ENCODE measurements at places on chromosomes 7 and 10. TPM values are rescaled to one million over a fixed set of nuclear protein-coding genes. Genes with fewer than 3 reads are reported as not detected.
A peak's percentile ranks its signal among the peaks of the same experiment; 100 is the strongest.

POLR1F gene
- 13.3 TPM for total RNA-seq

- DNase-seq, result peak; percentile 61
Measured at GRCh38 chr10:78763651-78764395, 304.9 kb upstream of the ZMIZ1 start.

TMEM139 gene
- total RNA-seq, result 36.7 TPM

ZDHHC16 gene
- 35.9 TPM for total RNA-seq

DNA sequence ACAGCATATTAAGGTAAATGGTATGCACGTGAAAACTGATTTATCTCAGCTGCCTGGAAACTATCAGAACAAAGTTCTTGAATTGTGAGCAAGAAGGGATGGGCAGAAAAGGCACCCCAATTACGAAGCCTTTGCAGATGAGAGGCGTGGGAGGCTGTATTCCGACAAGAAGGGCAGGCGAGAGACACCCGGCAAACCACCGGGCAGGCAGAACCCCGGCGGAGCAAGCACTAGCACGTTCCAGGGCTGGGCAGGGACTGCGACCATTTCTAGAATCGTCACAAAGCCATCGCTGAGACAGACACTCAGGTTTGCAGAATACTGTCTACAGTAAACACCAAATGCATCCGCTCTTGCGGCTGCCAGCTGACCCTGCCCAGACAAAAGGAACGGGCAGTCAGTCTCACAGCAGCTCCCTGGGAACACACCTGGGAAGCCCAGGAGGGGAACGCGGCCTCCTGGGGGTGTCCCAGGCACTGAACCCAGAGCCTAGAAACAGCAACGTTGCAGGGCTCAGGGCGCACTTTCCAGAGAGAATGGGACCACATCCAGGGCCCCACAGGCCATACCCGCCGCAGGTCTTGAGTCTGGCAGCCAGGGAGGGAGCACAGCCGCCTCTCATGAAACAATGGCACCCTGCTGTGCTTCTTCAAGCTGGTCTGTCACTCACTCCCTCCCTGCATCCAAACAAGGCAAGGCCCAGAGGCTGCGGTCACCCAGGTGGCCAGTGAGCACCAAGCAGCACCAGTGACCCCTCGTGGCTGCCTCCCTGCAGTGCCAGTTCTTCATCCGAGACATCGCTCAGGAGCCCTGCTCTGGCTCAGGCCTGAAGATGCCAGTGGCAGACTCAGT lies 261.9 kb downstream of the PTPRN2 start:
- peak; percentile 76 for DNase-seq

AP3M1 gene
- 30.1 TPM for total RNA-seq

OR9A2 gene
- total RNA-seq, result not detected

PPP1R3A gene
- total RNA-seq, result not detected

COBL gene
- total RNA-seq, result 42.7 TPM

RNF148 gene
- 2.2 TPM for total RNA-seq

GRCh38 chr10:116385994-116386809 lies 41.4 kb upstream of the PNLIPRP3 start:
- no peak for DNase-seq

DNA sequence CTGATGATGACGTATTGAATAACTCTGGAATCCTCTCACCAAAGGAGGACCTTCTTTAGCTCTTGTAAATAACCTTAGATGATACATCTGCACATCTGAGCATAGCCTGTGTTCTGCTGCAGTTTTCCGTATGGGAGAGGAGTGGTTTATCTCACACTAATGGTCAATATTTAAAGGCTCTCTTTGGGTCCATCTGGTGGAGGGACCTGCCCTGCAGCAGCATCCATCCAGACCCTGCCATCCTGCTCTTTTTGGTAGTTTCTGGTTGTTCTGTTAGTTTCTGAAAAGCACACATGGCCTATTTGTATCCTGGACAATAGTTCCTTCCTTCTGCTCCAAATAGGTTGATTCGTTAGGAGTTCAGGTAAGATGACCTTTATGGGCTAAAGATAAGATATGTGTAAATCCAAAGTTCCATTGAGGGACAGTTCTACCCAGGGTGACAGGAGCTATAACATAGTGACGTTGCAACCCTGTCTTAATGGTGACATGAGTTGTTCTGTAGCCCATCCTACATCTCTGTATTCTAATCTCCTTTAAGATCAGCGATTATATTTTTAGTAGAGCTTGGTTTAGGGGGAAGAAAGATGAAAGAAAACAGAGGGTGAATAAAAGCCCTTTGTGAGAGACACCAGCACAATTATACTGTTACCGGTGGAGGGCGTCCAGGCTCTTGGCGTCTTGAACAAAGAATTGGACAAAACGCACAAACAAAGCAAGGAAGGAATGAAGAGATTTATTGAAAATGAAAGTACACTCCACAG lies 60.0 kb upstream of the KLF14 start:
- no peak for DNase-seq

STEAP4 gene
- total RNA-seq, result 80.2 TPM

GRCh38 chr10:16570731-16571130 lies 49.1 kb upstream of the C1QL3 start:
- no peak for DNase-seq

DNA sequence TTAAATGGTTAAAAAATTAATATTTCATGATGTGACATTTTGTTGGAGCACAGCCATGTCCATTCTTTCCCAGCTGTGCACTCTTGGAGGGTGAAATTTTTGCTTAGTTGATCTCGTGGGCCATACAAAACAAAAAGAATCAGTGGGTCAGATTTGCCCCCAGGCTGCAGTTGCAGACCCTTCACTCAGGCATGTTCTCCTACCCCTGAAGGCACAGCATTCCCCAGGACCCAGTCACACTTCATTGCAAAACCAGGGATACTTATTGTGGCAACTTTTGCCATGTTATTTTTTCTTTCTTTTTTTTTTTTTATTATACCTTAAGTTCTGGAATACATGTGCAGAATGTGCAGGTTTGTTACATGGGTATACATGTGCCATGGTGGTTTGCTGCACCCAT lies 6.0 kb downstream of the TAS2R40 start:
- no peak for DNase-seq

DNA sequence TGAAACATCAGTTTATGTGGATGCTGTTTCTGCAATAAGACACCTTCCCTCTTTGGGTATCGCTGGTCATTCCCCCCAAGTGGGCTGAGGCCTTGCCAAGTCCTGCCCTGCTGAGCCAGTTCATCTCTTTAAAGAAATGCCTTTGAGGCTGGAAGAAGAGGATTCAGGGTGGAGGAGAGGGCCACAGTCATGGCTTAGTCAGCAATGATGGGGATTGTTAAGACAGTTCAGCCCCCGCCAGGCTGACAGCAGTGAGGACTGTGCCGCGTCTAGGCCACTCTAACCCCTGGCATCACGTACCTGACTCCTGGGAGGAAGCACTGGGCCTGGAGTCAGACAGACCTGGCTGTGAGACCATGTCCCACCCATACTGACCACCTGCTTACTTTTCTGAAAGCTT lies 48.3 kb downstream of the PNLIPRP2 start:
- DNase-seq, result no peak

GRCh38 chr10:14405076-14406065 lies 74.6 kb upstream of the FRMD4A start:
- no peak for DNase-seq

GRCh38 chr7:50707236-50708006 lies 75.3 kb downstream of the GRB10 start:
- no peak for DNase-seq

DNA sequence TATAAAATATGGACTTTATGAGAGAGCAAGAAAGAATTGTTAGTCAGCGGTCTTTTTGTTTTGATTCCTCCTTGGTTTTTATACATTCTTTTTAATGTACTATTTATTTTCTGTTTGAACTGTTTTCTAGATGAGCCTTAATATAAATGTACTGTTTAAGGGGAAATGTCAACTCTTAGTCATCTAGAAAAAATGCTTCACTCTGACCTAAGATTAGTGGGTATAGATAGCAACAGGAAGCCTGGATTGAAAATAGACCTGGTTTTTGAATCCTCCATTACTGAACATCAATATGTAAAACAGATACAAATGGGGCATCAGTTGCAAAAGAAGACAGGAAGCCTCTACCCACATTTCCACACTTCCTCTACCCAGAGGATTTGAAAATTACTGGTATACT lies 87.8 kb downstream of the CHRM2 start:
- peak; percentile 13 for DNase-seq

GRCh38 chr7:17487343-17487742 lies 188.9 kb downstream of the AHR start:
- no peak for DNase-seq

ANKRD30A gene
- total RNA-seq, result not detected

DNA sequence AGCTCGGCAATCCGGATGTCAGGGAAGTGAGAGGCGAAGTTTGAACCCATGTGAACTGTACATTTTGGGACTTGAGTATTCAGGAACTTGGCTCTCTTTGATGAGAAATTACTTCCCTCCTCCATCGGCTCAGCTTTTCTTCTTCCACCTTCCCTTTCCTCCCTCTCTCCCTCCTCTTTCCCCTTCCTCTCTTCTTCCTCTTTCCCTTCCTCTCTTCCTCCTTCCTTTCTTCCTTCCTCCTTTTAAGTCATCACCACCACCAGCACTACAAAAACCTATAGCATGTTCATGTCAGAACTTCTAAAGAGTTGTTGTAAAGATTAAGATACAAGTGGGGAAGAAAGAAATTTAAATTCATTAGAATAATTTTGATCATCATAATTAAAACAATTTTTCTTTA lies 31.9 kb upstream of the CDHR3 start:
- no peak for DNase-seq

EIF5AL1 gene
- 0.54 TPM for total RNA-seq

SEC61A2 gene
- total RNA-seq, result 8.9 TPM

TSPAN12 gene
- 76.5 TPM for total RNA-seq

GRCh38 chr10:60314069-60314940 lies 75.4 kb downstream of the ANK3 start:
- DNase-seq, result no peak

DNA sequence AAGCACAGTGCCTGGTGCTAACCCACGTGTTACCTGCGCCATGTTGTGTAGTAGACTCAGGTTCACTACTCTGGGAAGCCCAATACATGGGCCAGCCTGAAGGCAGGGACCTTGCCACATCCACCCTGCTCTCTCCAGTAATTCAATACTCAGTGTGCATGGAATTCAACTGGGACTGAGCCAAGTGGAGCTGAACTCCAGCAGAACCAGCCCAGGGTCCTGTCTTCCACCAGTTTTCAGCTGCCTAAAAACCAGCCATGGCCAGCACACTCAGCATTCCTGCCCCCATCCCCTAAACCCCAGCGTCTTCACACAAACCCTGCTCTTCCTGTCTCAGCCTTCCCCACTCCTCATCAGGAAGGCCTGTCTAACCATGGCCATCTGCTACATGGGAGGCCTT lies 15.4 kb downstream of the FGF8 start:
- DNase-seq, result no peak

Measured in kidney (tissue), 22 donors.